ENCODE measurements at places on chromosomes 16 and 17.

- no peak for DNase-seq
Observed at GRCh38 chr16:57711993-57712392, 17.4 kb downstream of the DRC7 start.

DNA sequence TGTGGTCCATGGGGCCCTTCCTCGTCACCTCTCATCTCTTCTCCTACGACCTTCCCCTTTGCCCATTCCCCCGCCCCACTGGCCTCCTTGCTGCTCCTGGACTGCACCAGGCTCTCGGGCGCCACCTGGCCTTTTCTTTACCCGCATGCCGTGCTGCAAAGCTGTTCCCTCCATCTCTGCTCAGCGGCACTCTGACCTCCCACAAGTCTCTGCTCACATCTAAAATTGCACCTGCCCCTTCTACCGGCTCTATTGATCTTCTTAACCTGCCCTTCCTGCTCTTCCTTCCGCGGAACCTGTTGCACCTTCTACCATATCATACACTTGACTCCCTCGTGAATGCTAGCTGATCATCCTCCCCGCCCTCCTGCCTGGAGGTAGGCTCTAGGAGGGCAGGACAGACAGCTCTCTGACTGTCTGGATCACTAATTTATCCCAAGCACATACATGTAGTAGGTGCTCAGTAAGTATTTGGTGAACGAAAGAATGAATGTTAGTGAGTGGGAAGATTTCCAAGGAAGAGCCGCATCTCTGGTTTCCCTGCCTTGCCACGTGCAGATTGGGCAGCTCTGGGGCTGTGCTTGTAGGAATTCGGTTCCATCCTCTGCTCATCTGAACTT is 17.3 kb downstream of the DNAH17 start:
- no peak for DNase-seq

DNA sequence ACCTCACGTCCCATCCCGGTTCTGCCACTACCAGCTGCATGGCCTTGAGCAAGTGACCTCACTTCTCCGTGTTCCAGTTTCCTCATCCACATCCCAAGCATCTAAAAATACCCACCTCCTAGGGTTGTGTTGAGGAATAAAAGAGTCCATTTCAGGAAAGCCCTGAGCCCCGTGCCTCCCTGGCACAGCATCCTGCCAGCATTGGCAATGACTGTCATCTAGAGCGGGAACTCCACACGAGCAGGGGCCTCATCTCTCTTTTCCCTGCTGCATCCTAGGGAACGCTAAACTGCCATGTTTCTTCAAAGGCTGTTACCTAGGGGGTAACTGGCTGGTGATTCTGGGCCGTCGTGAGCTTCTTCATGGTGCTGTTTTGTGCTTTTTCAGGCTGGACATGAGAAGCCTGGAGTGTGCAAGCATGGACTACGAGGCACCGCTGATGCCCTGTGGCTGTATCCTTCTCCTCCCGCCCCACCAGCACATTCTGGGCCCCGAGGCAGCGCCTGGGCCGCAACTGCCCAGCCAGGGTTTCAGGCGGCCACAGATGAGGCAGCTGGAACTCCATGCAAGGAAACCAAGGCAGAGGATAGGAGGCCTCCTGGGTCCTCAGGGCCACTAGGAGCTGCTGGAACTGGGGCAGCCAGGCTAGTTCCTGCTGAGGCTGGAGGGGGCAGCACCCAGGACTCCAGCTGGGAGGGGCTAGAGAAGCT is 221.4 kb downstream of the KATNIP start:
- no peak for DNase-seq

GRCh38 chr16:79452671-79453070 is 147.9 kb downstream of the MAF start:
- no peak for DNase-seq

GRCh38 chr17:29379084-29379991 is 10.8 kb upstream of the TAOK1 start:
- DNase-seq: no peak

GRCh38 chr16:89697161-89697615 is 4.3 kb downstream of the SPATA2L start:
- peak; percentile 75 for DNase-seq

DNA sequence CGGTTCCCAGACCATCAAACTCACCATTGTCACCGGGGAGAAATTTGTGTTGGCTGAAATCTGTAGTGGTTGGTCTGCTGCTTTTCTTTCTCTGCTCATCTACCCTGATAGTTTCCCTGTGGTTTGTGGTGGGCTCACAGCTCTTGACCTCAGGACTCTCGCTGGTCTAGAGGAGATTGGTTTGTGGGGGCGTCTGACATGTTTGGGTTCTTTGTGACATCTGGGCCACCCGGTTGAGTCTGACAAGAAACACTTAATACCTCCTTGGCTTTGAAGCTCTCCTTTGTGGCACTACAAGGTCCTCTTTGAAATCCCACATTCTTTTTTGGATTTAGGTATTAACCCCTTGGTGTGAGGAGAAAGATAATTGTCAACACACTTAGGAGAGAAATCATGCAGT is 662.0 kb downstream of the WWOX start:
- no peak for DNase-seq

DNA sequence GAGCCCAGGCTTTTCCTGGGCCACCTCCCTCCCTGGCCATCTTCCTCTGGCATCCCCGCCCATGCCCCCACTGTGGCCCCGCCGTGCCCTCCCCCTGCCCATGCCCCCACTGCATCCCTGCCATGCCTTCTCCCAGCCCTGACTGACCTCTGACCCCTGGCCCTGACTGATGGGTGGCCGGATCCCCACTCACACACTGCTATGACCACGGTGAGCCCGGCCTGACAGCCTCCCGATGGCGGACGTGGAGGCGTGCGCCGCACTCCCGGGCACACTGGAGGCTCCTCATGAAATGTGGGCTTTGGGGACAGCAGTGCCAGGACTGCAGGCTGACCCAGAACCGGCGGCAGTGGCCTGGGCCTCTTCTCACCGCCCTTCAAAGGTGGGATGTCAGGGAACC is 10.6 kb upstream of the C1QTNF8 start:
- no peak for DNase-seq

DNA sequence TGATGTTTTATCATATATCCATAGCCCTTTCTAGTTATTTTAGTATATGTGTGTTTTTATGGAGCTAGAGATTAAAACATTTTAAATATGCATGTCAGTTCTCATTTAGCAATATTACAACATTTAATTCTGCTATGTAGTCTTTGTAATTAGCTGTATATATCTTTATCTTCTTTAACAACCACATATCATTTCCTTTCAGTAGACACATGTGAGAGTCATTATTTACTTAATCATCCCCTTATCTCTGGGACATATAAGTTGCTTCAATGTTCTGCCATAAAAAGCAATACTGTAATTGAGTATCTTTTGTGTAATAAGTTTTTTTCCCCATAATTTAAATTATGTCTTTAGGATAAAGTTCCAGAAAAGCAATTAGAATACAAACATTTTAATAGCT is 52.0 kb upstream of the CLEC3A start:
- no peak for DNase-seq

DNA sequence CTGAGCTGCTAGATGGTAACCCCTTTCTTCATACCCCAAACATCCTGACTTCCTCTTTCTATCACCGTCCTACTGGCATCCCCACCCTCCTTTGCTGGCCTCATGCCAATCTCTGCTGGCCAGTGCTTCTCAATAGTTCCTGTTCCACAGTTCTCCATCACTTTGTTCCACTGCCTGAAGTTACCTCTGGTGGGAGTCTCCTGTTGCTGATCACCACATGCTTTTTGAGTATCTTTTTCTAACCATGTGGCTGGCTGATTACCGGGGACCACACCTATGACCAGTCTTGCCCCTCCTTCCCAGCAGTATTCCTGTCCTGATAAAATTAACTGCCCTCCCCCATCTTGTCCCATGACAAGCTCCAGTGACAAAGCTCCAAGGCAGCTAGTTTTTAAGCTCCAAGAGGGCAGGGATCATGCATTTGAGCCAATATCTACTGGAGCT is 380.4 kb upstream of the CCL2 start:
- no peak for DNase-seq

DNA sequence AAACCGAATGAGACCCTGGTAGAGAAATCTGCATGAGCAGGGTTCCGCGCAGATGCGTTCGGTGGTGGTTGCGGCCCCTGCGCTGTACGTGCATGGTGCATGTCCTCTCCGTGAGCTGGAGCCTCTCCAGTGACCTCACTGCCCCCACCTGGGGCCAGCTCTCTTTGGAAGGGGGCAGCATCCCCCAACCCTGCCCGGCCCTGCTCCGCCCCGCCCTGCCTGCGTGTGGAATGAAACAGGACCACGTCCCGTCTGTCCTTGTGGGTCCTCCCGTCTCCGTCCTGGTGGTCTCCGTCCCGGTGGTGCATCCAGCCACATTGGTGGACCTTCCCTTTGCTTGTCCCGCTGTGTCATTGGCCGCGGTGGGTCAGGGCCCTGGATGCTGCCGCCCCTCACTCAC is 84.9 kb downstream of the AMFR start:
- DNase-seq: no peak

- no peak for DNase-seq
Observed at GRCh38 chr16:1990351-1991134, 773 bp downstream of the SYNGR3 start.

DNA sequence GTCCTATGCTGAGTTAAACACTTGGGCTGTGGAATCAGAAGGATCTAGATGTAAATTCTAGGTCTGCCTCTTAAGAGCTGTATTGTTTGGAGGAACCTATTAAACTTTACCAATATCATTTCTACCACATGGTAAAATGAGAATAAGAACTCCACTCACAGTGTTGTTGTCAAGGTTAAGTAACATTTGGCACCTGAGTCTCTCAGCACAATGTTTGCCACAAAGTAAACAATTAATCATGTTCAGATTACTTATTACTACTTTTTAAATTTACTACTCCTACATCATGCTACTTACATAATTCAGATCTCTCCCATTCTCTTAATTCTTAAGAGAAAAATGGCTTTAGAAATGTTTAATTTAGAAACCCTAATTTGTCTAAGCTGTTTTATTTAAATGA is 305.9 kb downstream of the CA10 start:
- DNase-seq: no peak

GRCh38 chr16:1474082-1474795 is 589 bp downstream of the CLCN7 start:
- DNase-seq: no peak

- no peak for DNase-seq
Observed at GRCh38 chr17:77428020-77428748, 287.4 kb downstream of the SEC14L1 start.

DNA sequence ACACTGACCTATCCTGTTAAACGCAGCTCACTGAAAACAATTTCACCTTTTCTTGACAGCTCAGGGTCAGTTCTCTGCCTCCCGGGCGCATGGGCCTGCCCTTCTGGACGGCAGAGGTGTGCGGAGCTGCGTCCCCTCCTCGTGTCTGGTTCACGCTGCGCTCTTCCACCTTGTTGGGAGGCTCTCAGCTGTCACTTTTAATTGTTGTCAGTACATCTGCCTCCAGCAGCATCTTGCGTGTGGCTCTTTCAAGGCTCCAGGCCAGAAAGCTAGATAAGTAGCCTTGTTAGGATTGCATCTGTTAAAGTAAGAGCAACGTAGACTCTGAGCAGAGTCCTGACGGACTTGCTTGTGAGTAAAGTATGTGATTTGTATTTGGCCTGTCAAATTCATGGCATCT is 59.4 kb downstream of the MGAT5B start:
- no peak for DNase-seq

DNA sequence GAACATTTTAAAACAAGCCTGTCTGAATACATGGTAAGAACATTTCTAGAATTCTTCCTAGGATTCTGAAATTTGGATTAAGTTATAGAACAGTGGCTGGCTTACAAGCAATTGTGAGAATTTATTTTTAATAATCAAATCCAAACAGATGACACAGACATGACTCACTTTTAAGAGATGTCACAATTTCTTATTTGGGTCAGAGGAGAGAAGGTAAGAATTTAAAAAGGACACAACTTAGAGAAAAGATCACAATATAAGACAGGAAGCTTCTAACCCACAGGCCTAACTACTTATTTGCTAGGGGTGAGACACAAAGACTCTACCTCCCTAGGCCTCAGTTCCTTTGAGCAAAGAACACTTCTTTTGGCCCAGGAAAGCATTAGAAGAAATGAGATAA is 32.7 kb downstream of the ZZEF1 start:
- no peak for DNase-seq

DNA sequence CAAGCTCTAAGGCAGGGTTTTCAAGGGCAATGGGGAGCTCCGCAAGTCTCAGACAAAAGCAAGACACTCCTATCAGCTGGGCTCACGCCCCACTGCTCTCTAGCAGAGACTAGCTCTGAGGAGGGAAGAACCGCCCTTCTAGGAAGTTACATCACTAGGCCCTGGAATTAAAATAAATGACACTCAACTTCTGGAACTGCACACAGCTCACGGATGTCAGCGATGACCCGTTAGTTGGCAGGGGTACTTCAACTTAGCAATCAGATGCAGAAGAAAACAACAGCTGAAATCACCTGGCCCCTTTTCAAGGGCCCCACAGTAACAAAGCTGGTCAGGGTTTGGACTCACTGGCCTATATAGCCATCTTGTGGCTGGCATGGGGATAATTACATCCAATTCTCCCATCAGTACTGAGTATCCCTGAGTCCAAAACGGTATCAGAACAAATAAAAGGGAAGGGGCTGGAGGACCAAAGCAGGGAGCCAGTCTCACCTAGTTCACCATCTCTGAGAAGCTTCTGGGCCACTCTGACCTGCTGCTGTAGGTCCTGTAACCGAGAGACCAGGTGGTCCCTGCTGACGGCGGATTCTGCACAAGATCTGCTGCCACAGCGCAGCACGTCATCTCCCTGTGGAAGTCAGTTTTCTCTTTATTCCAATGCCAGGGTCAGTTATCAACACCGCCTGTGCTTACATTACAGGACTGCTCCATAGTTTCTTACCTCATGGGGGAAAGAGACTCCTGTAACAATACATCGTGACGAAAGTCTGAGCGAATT is 22.2 kb downstream of the SERPINF1 start:
- DNase-seq: no peak

DNA sequence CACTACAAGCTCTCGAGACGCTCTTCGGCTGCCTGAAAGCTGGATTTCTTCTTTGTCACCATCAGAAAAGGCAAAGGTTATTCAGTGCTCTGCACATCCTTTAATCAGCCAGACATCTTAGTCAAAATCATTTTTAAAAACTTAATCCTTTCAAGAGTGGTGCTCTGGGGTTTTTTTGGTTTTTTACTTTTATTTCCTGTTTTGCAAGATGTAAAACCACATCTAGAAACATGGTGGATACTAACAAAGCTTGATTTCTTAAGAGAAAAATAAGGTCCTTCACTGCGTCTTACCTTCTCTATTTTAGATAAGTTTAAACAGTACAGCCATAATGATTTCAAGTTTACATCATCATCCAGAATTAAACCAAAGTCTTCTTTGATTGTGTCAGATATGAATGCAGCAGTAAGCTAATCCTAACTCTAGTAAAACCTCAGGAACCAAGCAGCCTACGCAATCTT is 6.3 kb downstream of the ANKRD11 start:
- DNase-seq: no peak

GRCh38 chr17:16491131-16491702 is 776 bp downstream of the LRRC75A start:
- DNase-seq: no peak

GRCh38 chr16:84766978-84767773 is 52.6 kb upstream of the CRISPLD2 start:
- no peak for DNase-seq

- DNase-seq: no peak
Observed at GRCh38 chr17:41813152-41813680, 412 bp downstream of the FKBP10 start.

All from RWPE2 (cell line).